CD4-positive, alpha-beta memory T cell (primary cell): ENCODE measurements at places on chromosomes 4 and X. TPM values are rescaled to one million over a fixed set of nuclear protein-coding genes. Genes with fewer than 3 reads are reported as not detected.

- no peak overlapping the region for H3K27ac ChIP-seq
- H3K4me3 ChIP-seq: no peak overlapping the region
- H3K36me3 ChIP-seq: no peaks in the 10 kb centered on the region
- peak; percentile 4 for DNase-seq
These were observed 133.6 kb upstream of the GIMD1 start for GRCh38 chr4:106502106-106502699.

GRCh38 chr4:74724979-74725378 lies 69.3 kb downstream of the BTC start:
- H3K27ac ChIP-seq: no peak overlapping the region
- no peaks in the 10 kb centered on the region for H3K27me3 ChIP-seq
- H3K4me3 ChIP-seq: no peak overlapping the region
- H3K4me1 ChIP-seq: no peaks in the 10 kb centered on the region

- H3K4me1 ChIP-seq: peaks cover 18% of the 10 kb centered on the region
- H3K27me3 ChIP-seq: no peaks in the 10 kb centered on the region
- no peak overlapping the region for H3K27ac ChIP-seq
- peak; percentile 26 for DNase-seq
- no peaks in the 10 kb centered on the region for H3K36me3 ChIP-seq
These were observed 19.1 kb upstream of the ABRAXAS1 start for GRCh38 chr4:83503974-83504373.

DNA sequence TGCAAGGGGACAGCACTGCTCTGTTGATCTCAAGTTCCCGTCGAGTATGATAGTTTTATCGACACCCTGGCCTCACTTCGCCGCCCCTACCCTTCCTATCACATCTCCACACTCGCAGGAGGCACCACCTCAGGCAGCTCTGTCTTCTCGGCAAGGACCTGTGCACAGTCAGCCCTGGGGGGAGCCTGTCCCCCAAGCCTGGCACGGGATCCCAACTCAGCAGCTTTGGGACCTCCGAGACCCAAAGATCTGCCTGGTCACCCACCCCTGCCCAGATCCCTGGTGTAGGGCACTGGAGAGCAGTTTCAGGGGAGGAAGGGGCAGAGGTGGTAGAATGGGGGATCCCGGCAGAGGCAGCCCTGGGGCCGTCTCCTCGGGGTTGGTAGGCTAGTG lies 18.0 kb upstream of the UBA1 start:
- H3K27ac ChIP-seq: no peak overlapping the region
- H3K4me3 ChIP-seq: no peak overlapping the region
- H3K4me1 ChIP-seq: no peaks in the 10 kb centered on the region
- peaks cover 36% of the 10 kb centered on the region for H3K36me3 ChIP-seq
- H3K27me3 ChIP-seq: no peaks in the 10 kb centered on the region

- no peak overlapping the region for H3K27ac ChIP-seq
- no peaks in the 10 kb centered on the region for H3K36me3 ChIP-seq
- no peak overlapping the region for H3K4me3 ChIP-seq
- DNase-seq: no peak
These were observed 53.4 kb upstream of the COL25A1 start for GRCh38 chr4:109355835-109356234.

DNA sequence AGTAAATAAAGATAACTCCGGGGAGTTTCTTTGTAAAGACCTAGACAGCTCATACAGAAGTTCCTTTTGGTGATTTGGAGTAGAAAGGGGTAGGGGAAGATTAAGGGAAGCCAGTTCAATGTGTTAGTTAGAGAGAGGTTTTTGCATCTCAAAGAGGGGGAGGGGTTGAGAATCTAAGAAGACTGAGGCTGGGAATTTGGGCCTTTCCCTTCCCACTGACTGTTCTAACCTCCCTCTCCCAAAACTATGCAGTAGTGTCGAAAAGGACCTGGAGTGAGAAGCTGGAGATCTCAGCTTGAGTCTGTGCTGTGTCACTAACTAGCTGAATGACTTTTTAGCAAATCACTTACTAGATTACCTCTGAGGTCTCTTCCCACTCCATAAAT lies 55.7 kb upstream of the CCDC160 start:
- H3K36me3 ChIP-seq: no peaks in the 10 kb centered on the region
- no peak overlapping the region for H3K4me3 ChIP-seq
- no peak overlapping the region for H3K27ac ChIP-seq
- no peaks in the 10 kb centered on the region for H3K27me3 ChIP-seq
- H3K4me1 ChIP-seq: peaks cover 17% of the 10 kb centered on the region

DNA sequence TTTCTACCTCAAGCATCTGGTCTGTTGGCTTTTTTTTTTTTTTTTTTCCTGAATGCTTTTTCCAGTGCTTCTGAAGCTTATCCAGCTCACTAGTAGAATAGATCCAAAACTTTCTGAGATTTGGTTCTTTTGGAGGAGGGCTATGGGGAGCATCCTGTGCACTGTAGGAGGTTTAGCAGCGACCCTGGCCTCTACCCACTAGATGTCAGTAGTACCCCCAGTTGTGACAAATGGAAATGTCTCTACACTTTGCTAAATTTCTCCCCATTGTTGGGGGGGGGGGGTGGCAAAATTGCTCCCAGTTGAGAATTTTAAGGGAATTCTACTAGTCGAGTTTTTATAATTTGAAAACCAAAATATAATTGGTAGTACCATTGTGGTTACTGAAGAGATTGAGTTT lies 23.0 kb upstream of the PPA2 start:
- no peaks in the 10 kb centered on the region for H3K4me1 ChIP-seq
- H3K27ac ChIP-seq: no peak overlapping the region
- peaks cover 3% of the 10 kb centered on the region for H3K27me3 ChIP-seq
- no peaks in the 10 kb centered on the region for H3K36me3 ChIP-seq
- H3K4me3 ChIP-seq: no peak overlapping the region

GRCh38 chr4:61243962-61244361 lies 43.8 kb downstream of the ADGRL3 start:
- H3K4me3 ChIP-seq: no peak overlapping the region
- no peaks in the 10 kb centered on the region for H3K4me1 ChIP-seq
- H3K27me3 ChIP-seq: no peaks in the 10 kb centered on the region

- peaks cover 30% of the 10 kb centered on the region for H3K36me3 ChIP-seq
- H3K4me1 ChIP-seq: no peaks in the 10 kb centered on the region
- H3K27ac ChIP-seq: no peak overlapping the region
These were observed 19.7 kb downstream of the QDPR start for GRCh38 chr4:17492058-17492741.

- no peaks in the 10 kb centered on the region for H3K4me1 ChIP-seq
- H3K36me3 ChIP-seq: no peaks in the 10 kb centered on the region
- DNase-seq: no peak
These were observed 91.2 kb downstream of the FAM53A start for GRCh38 chr4:1592709-1593417.

The PCDH19 gene
- total RNA-seq: not detected

The USP11 gene
- 81.4 TPM for total RNA-seq

The ADGRG2 gene
- total RNA-seq: not detected

The IBSP gene
- total RNA-seq: not detected

The ANOS1 gene
- total RNA-seq: 0.15 TPM

The ETDB gene
- not detected for total RNA-seq
